Heart left ventricle (tissue), 16 donors: ENCODE measurements at places on chromosomes 3 and 15.

DNA sequence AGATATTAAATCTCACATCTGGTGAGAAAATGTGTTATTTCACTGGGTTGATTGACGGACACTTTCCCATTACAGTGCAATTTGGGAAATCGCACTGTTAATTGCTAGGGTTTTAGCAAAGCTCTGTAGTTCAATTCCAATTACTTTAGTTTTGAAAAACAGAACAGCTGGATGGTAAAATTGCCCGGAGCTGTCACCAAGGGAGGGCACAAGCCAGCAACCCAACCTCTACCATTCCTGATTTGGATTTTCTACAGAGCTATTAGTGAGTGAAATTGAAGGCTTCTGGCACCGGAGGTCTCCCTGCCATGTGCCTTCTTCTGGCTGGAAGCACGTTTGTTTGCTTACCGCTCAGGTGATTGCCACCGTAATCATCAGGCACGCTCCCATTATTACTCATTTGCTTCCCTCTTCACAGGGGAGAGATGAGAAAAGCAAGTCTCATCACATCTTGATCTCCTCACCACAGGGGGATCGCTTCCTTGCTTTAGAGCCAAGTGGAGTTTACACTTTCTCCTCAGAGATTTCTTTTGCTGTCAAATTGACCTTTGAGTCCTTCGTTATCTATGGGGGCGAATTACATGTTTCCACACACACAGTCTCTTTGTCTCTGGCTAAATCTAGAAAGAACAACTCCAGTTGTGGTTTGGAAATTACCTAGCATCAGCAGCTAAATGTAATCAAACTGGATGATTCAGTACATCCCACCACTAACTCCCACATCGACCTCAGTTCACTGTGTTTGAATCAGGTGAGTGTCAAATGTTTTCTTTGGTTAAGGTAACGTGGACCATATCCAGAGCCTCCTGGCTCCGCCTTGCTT is 421.7 kb upstream of the GOLIM4 start:
- no peak for DNase-seq

GRCh38 chr3:111910806-111911205 is 51.7 kb downstream of the PHLDB2 start:
- no peak for DNase-seq

DNA sequence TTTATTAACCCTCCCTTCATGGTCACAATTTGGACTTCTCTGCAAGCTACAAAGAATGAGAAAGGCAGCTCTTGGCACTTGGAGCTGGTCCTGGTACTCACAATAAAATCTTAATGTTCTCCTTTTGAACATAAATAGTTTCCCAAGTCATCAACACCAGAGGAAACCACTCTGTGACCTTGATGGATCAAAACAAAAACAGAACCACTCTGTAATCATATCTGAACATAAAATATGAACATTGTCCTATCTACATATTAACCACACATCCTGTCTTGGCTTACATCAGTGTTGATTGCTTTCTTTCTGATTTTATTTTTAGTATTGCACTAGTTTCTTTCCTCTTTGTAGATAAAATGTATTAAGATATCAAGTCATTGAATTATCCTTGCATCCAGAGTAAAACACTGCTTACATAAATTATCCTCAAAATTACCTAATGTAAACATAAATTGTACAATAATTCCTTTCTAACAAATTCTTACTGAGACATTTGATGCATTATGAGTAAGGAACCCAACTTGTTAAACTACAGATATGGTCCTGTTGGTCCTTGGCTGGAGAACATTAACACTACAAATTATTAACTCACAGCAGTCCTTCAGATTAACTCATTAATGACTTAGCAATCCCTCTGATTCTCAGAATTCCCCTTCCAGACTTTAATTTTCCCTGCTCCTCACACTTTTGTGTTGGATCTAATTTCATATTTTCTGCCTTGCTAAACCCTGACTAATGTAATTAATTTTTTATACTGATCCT is 860.5 kb downstream of the DIPK2A start:
- no peak for DNase-seq

DNA sequence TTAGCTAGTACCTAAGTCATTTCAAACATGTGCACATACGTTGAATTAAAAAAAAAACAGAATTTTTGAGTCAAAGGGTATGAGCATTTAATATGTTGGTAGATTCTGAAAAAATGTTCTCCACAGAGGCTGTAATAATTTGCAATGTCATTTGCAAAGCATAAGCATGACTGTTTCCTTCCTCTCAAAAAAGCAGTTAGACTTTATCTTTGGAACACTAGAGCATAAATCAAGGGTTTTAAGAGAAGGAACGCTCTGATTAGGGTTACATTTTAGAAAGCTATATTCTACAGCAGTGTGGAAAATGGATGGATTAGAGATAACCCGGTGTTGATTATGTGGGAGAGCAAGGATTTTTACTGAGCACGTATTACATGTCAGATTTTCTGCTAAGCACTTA is 193.7 kb downstream of the WDR72 start:
- no peak for DNase-seq

DNA sequence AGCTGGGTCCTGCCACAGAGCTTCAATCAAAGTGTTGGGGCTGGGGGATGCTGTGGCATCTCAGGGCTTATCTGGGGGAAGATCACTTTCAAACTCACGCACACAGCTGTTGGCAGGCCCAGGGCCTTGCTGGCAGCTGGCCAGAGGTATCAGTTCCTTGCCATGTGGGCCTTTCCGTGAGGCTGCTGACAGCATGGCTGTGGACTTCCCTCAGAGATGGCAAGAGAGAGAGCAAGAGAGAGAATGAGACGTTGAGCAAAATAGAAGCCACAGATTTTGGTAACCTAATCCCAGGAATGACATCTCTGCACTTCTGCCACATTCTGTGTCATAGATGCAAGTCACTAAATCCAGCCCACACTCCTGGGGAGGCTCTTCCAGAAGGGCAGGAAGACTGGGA is 91.0 kb downstream of the TPRG1 start:
- DNase-seq: no peak

DNA sequence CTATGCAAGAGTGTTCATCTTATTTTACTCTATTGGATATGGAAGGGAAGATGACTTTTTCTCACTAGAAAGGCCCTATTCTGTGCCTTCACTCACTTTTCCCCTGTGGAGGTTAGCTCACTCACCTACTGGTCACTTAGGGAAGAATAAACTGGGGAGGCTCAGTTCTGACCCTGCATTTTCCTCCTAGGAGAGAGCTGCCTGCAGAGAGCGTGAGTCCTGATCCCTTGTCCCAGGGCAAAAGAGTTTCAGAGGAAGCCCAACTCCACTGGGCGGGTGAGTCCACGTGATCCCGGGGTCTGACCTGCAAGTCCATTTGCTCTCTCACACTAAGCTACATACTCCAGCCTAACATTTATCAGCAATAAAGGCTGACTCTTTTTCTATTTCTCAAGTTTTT is 8.4 kb downstream of the MORC1 start:
- no peak for DNase-seq

DNA sequence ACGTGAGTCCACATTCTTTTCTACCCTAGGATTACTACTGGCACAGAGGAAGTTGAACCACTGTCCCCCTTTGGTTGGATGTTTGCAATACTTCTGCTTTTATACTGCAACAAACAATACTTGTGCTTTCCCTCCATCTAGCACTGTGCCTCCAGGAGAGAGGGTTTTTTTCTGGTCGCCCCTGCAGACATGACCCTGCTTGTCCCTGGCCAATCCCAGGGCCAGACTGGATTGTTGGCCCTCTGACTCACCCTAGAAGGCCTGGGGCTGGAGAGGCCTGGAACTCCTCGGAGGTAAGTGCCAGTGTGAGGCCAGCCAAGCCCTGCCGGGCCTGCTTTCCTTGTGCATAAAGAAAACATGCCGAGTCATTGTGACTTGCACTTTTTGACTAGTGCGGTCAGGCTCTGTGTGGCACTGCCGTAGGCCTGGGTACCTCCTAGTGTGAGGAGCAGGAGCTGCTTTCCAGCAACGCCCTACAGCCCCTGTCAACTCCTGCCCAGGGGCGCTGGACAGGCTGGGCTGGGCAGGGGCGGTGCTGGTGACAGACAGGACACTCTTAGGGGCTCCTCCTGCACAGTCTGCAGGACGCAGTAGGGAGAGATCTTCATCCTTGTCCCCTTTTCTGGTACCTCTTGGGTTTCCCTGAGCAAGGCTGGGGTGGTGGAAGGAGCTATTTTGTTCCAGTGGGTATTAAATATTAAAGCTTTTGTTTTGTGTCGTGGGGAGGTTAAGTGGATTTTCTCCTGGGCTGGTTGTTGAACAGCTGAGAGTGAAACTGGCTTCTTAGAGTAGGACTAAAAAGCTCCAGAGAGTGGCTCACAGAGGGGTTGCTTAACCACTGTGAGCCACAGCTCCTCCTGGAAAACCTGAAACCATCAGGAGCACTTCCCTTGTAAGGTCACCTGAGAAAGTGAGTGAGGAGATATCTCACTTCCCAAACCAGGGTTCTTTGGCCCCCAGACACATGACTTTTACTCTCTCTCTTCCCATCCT is 14.4 kb upstream of the TKT start:
- DNase-seq: peak; percentile 91

DNA sequence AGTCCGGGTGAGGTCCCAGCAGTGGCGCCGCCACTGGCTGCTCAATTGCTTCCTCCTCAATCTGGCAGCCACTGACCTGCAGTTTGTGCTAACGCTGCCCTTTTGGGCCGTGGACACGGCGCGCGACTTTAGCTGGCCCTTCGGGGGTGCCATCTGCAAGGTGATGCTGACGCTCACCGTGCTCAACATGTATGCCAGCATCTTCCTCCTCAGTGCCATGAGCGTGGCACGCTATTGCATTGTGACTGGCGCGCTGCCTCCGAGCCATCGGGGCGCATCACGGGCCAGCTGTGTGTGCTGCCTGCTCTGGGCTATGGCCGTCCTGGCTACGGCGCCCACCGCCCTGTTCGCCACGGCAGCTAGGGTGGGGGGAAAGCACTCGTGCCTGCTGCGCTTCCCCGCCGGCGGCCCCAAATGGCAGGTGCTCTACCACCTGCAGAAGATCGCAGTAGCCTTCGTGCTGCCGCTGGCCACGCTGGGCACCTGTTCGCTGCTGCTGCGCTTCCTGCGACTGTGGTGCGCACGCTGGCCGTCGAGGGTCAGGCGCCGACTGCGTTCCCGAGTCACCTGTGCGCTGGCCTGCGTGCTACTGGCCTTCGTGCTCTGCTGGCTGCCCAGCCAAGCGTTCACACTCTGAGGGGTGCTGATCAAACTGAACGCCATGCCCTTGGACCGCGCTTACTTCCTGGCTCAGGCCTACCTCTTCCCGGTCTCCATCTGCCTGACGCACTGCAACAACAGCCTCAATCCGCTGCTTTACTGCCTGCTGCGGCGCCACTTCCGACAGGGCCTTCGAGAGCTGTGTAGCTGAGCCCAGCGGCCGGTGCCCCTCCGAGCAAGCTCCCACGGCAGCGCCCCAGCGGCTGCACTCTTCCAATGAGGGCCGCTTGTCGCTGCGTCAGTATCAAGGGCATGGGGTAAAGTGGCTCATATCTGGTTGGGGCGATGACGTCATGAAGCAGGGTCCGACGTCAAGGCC is 20.3 kb upstream of the ADAMTS7 start:
- no peak for DNase-seq

- no peak for DNase-seq
Observed at GRCh38 chr3:52205727-52206372, 7.9 kb downstream of the ALAS1 start.
